ENCODE measurements at places on chromosomes 7 and 10.
A peak's percentile ranks its signal among the peaks of the same experiment; 100 is the strongest.

DNA sequence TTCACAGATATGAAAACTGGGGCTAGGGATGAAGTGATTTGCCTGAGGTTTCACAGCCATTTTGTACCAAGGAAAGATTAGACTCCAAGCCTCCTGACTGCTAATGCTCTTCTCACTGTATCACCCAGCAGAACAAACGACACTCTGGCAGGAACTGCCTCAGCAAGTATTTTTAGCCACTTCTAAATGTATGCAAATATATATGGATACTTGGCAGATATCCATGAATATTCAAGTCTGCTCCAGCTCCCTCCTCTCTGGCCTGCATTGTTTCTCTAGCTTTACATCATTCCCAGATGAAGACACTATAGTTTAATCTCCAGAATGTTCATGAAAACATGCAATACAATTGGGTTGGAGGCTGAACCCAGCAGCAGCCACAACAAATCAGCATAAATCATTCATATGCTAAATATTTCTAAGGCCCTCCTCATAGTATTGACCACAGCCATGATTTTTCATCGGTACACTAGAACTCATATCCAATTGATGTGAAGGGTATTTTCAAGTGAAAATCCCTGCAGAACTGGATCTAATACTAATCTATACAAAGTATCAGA, 65.5 kb downstream of the HPSE2 start:
- no peaks in the 10 kb centered on the region for H3K36me3 ChIP-seq
- DNase-seq = no peak
- H3K4me1 ChIP-seq = no peaks in the 10 kb centered on the region
- H3K27ac ChIP-seq = no peak overlapping the region
- H3K4me3 ChIP-seq = no peak overlapping the region
- H3K27me3 ChIP-seq = no peaks in the 10 kb centered on the region

DNA sequence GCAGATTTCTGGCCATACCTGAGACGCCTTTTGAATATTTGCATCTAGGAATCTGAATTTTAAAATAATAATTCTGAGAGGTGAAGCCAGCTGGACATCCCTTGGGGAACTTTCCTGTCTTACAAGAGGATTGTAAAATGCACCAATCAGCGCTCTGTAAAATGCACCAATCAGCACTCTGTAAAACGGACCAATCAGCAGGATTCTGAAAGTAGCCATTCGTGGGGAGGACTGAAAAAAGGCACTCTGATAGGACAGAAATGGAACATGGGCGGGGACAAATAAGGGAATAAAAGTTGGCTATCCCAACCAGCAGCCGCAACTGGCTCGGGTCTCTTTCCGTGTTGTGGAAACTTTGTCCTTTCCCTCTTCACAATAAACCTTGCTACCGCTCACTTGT, 9.9 kb downstream of the PPIF start:
- no peak overlapping the region for H3K4me3 ChIP-seq
- H3K27me3 ChIP-seq = no peaks in the 10 kb centered on the region
- no peak for DNase-seq
- H3K27ac ChIP-seq = no peak overlapping the region
- no peaks in the 10 kb centered on the region for H3K4me1 ChIP-seq
- H3K36me3 ChIP-seq = no peaks in the 10 kb centered on the region

GRCh38 chr7:158276414-158277218, 311.0 kb downstream of the PTPRN2 start:
- no peak overlapping the region for H3K4me3 ChIP-seq
- no peak overlapping the region for H3K27ac ChIP-seq
- H3K36me3 ChIP-seq = no peaks in the 10 kb centered on the region
- H3K27me3 ChIP-seq = no peaks in the 10 kb centered on the region

GRCh38 chr7:85554236-85555178, 367.7 kb upstream of the SEMA3D start:
- H3K4me1 ChIP-seq = no peaks in the 10 kb centered on the region
- no peak overlapping the region for H3K27ac ChIP-seq
- no peak overlapping the region for H3K4me3 ChIP-seq
- DNase-seq = peak; percentile 59
- no peaks in the 10 kb centered on the region for H3K36me3 ChIP-seq
- no peaks in the 10 kb centered on the region for H3K27me3 ChIP-seq

- H3K36me3 ChIP-seq = no peaks in the 10 kb centered on the region
- DNase-seq = peak; percentile 64
- H3K4me1 ChIP-seq = peaks cover 66% of the 10 kb centered on the region
- no peaks in the 10 kb centered on the region for H3K27me3 ChIP-seq
- H3K4me3 ChIP-seq = peak overlapping the region; percentile 34
- no peak overlapping the region for H3K27ac ChIP-seq
These were observed 7.4 kb downstream of the INPP5A start for GRCh38 chr10:132544744-132545658.

DNA sequence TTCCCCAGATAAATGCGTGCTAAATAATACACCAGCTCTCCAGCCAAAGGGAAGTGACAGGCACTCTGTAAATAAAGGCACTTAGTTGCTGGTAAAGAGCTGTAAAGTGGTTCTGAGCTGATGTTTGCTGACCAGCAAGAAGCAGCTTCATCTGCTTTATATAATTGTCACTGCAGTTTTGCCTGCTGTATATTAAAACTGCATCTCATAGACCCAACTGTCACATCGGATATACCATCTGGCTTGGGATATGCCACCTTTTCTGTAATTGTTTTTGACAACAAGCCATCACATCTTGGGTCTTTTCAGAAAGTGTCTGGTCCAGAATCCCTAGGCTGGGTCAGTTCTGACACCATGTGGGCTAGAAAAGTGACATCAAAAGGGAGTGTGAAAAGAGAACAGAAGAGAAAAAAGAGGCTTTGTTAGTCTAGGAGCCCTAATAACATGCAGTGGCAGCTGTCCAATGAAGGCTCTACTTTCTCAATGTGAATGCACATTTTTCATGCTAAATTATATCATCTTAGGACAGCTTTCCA, 697.6 kb downstream of the KCNMA1 start:
- no peak overlapping the region for H3K4me3 ChIP-seq
- no peaks in the 10 kb centered on the region for H3K4me1 ChIP-seq
- no peak overlapping the region for H3K27ac ChIP-seq
- no peak for DNase-seq

DNA sequence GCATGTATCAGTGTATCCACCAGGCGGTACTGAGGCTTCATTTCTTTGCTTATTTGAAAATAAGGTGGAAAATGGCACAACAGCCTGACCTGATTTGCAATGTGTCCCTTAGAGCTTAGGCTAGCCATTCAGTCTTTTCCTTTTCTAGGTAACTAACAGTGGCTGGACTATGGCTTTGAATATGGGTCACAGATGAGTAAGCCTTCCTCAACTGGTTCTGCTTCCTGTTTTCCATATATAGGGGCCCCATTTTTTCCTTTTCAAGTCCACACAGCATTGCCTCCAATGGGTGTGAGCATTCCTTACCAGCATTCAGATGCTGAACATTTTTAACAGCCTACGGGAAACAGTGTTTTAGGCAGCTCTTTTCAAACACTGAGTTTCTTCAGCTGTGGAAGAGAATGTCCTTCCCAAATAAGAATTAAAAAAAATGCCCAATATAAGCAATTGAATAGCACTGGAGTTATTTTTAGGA, 3.9 kb upstream of the ITGB1 start:
- no peaks in the 10 kb centered on the region for H3K36me3 ChIP-seq
- no peak overlapping the region for H3K4me3 ChIP-seq
- DNase-seq = no peak
- H3K4me1 ChIP-seq = no peaks in the 10 kb centered on the region

DNA sequence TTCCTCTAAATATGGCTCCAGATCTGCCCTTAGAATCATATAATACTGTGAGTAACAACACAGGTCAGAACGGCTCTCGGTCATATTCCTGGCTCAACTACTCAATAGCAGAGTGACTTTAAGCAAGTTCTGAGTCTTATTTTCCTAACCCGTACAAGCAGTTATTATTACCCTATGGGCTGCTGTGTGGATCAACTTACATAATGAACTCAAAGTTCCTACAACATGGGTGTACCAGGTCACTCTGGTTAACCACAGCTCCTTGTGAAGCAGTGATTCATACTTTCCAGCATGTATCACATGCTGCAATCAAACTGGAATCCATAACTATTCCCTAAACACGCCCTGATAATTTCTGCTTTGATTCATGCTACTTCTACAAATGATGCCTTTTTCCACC, 107.3 kb downstream of the LRRN3 start:
- no peaks in the 10 kb centered on the region for H3K4me1 ChIP-seq
- H3K27me3 ChIP-seq = no peaks in the 10 kb centered on the region
- no peaks in the 10 kb centered on the region for H3K36me3 ChIP-seq
- no peak overlapping the region for H3K4me3 ChIP-seq
- DNase-seq = no peak

DNA sequence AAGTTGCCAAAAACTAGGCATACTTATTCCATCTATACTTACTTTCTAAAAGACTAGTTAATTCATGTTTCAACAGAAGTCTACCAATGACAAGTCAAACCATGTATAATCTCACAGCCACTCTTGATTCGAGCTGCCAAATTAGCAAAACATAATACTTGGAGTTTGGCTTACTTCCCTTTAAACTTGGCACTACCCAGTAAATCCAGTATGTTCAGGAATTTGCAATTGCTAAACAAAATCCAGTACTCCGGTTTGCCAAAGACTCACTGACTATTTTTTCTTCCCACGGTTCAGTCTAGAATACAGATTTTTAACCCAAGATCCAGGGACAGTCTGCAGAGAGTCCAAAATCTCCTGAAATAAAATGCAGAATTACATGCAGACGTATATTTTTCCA, 4.6 kb downstream of the OAT start:
- peaks cover 2% of the 10 kb centered on the region for H3K4me1 ChIP-seq
- no peak overlapping the region for H3K4me3 ChIP-seq
- no peak for DNase-seq
- no peaks in the 10 kb centered on the region for H3K27me3 ChIP-seq
- no peak overlapping the region for H3K27ac ChIP-seq
- H3K36me3 ChIP-seq = no peaks in the 10 kb centered on the region

DNA sequence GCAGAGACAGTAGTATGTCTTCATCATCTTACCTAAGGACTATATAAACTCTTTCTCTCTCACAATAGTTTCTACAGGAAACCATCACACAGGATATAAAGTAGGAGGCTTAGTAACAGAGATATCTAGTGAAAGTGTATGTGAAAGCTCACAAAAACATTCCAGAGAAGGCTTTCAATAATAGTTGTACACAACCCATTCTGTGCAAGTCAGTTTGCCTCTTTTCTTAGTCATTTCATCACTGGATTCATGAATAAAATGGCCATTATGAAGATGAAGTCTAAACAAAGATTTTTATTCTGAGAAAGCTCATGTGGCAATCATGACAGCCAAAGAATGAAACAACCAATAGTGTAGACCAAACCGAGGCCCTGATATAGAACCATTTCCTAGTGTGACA, 178.8 kb downstream of the GNAT3 start:
- no peak overlapping the region for H3K4me3 ChIP-seq
- H3K27me3 ChIP-seq = no peaks in the 10 kb centered on the region
- H3K36me3 ChIP-seq = no peaks in the 10 kb centered on the region
- H3K4me1 ChIP-seq = no peaks in the 10 kb centered on the region

- H3K27ac ChIP-seq = no peak overlapping the region
- H3K4me3 ChIP-seq = no peak overlapping the region
- DNase-seq = no peak
- no peaks in the 10 kb centered on the region for H3K36me3 ChIP-seq
- no peaks in the 10 kb centered on the region for H3K4me1 ChIP-seq
These were observed 19.4 kb downstream of the ENO4 start for GRCh38 chr10:116868722-116869121.

DNA sequence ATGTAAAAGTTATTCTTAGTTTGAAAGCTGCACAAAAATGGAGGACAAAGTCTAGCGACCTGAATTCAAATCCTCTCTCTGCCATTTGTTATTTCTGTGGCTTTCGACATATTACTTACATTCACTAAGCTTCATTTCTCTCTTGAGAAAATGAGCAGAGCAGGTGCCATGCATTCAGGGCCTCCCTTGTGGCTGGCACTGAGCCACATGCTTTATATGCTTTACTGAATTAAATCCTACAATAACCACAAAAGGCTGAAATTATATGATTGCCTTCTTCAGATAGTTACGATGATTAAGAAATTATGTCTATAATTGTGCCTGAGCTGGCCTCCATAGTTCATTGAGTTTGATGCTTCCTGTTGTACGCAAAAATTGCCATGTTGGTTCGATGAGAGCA, 98.7 kb downstream of the NPSR1 start:
- H3K4me3 ChIP-seq = no peak overlapping the region
- H3K4me1 ChIP-seq = no peaks in the 10 kb centered on the region
- no peak overlapping the region for H3K27ac ChIP-seq
- H3K27me3 ChIP-seq = no peaks in the 10 kb centered on the region
- no peaks in the 10 kb centered on the region for H3K36me3 ChIP-seq
- no peak for DNase-seq

DNA sequence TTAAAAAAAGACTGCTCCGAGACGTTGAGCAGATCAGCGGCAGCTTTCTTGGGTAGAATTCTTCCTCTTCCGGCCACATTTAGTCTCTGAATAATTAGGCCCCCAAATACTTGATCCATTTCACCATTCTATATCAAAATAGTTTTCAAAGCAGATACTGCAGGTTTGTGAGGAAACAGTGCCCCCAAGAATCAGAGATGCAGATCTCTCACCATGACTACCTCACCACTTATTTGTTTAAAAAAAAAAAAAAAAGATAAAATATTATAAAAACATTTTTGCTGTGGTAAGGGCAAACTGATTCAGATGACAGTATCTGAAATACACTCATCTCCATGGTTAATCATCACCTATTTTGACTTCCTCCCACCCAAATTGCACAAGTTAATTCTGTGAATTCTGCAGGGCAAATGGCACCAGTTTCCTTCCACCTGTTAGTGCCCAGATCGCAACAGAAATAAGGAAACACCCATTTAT, 210.4 kb downstream of the FAM107B start:
- DNase-seq = peak; percentile 17
- H3K27ac ChIP-seq = no peak overlapping the region

Measured in Peyer's patch (tissue), 4 donors.